ENCODE measurements at places on chromosomes 6 and 20.
A peak's percentile ranks its signal among the peaks of the same experiment; 100 is the strongest.

DNA sequence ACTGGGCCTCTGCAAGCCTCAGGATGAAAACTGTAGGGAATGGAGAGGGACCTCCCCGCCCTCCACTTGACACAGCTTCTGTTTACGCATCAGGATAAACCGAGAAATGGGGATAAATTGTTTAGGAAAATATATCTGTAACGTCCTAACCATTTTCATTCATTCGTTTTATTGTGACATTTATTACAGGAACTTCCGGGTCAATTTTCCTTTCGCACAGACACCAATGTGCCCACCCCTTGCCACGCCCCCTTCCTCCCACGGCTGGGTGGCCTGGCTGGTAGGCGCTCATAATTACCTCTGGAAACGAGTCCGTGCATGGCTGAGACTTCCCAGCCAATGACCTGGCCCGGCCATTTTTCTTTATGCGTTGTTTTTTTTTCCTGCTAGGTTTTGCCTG, 96.1 kb downstream of the BMP7 start:
- DNase-seq: no peak

- no peak for DNase-seq
Observed at GRCh38 chr6:9292975-9293374, 857.6 kb upstream of the SLC35B3 start.

GRCh38 chr20:55386686-55387085, 618.6 kb downstream of the CBLN4 start:
- peak; percentile 15 for DNase-seq

DNA sequence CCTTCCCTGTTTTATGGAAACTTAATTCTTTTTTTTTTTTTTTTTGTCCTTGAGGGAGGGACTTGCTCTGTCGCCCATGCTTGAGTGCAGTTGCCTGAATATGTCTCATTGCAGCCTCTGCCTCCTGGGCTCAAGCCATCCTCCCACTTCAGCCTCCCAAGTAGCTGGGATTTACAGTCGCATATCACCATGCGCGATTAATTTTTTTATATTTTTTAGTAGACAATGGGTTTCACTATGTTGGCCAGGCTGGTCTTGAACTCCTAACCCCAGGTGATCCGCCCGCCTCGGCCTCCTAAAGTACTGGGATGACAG, 654 bp downstream of the TMEM14C start:
- no peak for DNase-seq

GRCh38 chr20:10720565-10720964, 46.8 kb upstream of the JAG1 start:
- no peak for DNase-seq

DNA sequence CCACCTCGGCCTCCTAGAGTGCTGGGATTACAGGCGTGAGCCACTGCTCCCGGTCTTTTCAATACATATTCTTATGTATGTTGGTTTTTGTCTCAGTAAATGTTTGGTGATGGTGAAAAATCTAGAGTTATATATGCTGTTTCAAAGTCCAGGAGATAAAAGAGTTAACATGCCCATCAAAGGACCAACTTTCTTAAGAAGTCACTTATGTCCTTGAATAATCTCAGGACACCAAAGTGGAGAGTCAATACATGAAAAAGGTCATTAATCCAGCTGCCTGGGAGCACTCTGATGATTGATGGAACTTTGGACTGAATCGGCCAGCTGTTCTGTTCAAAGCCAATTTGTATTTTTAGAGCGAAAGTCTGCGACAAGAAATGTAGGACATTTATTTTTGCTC, 59.8 kb upstream of the HDAC2 start:
- DNase-seq: no peak
